ENCODE measurements at places on chromosomes 13 and 19.

- no peak for DNase-seq
Measured at GRCh38 chr13:30759748-30760147, 24.4 kb downstream of the ALOX5AP start.

- DNase-seq: no peak
Measured at GRCh38 chr19:14835011-14835410, at the start of the genes OR7A5 and OR7C1. TSS of gene OR7A5 (minus strand) at chr19:14835185. CDS start at chr19:14828241, 6,944 bp downstream. TSS of gene OR7C1 (minus strand) at chr19:14835185. CDS start at chr19:14800136, 35,049 bp downstream.

- no peak for DNase-seq
Measured at GRCh38 chr13:50203256-50203941, 188.2 kb downstream of the KCNRG start.

DNA sequence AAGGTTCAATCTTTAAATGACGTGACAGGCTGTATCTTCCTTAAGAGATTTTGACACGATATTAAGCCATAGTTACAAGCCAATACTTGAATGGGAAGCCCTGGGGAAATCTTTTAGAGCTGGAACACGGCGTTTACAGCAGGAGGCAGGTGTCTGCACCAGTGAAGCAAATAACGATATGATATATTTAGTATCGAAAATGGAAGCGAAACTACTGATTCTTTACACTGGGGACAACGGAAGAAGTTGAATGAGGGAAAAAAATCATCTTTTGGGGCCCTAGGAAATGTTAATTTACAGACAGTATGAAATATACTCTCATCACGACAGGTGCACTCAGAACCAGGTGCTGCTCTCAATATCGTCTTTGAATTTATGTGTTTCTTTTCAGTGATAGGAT, 793.9 kb upstream of the PCDH20 start:
- no peak for DNase-seq

- no peak for DNase-seq
Measured at GRCh38 chr19:55473225-55474012, 3.0 kb upstream of the ZNF628 start.

- no peak for DNase-seq
Measured at GRCh38 chr13:93298713-93299112, 72.1 kb downstream of the GPC6 start.

- DNase-seq: no peak
Measured at GRCh38 chr13:102651392-102651791, 43.5 kb downstream of the METTL21C start.

- DNase-seq: no peak
Measured at GRCh38 chr19:34260771-34261173, 6.4 kb downstream of the GARRE1 start.

DNA sequence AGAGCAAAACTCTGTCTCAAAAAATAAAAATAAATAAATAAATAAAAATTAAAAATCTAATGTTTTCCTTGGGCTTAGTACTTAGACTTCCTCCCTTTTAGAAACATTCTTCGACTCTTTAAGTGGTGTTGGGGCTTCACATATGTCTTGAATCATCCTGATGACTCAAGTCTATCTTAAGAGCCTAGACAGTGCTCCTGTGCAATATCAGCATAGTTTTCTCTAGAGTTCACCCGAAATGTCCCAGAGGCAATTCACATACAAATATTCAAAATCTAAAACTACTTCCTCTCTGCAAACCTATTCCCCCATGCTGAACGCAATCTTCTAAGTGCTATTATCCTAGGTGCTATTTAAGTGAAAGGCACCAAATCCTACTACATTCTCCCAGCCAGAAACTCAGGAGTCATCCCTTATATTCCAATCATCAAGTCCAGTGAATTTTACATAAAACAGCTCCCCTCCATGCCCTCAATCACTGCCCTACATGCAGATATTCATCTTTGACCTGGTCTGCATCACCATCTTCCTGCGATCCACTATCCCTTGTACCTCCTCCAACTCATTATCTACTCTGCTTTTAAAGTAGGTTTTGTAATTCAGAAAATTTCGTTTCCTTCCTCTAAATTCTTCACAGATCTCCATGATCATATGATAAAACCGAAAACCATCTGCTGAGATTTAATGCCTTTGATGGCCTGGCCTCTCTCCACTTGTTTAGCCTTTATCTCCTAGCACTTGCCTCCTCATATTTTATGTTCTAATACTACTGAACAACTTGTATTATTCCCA, 102.7 kb downstream of the ELF1 start:
- peak; percentile 55 for DNase-seq

- no peak for DNase-seq
Measured at GRCh38 chr13:45402641-45403040, 15.5 kb downstream of the SLC25A30 start.

DNA sequence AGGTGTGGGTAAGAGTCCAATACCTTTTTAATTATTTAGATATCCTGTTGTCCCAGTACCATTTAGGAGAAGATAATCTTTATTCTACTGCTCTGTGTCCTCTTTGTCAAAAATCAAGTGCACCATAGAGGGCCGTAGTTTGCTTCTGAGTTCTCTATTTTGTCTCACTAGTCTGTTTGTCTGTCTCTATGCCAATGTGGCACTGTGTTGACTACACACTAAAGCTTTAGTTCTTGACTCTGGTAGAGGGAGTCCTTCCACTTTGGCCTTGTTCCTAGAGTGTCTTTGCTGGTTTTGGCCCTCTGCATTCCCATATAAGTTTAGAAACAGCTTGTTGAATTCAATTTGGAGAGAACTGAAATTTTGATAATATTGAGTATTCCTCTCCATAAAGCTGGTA, 75.9 kb downstream of the SCGB2B2 start:
- DNase-seq: no peak

GRCh38 chr13:85675151-85675907, 123.9 kb downstream of the SLITRK6 start:
- DNase-seq: no peak

DNA sequence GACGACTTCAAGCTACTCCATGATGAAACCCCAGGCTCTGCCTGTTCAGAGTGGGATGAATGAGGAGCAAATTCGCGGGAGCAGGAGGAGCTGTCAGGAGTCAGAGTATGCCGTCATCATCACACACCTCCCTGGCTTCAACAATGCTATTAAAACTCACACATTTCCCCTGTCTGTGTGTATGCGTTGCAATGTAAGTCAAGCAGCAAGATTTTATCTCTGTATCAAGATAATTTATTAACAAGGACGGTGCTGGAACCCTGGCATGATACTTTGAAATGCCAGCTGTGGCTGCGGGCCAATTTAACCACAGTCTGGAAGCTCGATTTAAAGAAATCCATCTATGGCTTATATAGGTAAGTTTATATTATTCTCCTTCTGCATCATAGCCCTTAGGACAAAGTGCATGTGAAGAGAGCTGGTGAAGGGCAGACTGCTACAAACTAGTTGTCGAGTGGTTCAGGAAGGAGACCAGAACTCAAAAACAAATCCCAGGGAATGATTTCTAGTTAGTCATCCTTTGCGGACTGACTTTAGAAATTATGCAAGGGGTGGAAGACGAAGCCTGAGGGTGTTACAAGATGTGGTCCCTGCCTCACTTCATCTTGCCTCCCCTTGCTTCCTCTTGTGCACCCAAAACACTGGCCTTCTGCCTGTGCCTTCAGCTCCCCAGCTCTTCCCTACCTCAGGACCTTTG, 486.5 kb downstream of the COG6 start:
- DNase-seq: no peak

- DNase-seq: no peak
Measured at GRCh38 chr13:113645329-113645728, 12.7 kb downstream of the ATP4B start.

- no peak for DNase-seq
Measured at GRCh38 chr13:41296879-41297646, 14.0 kb upstream of the NAA16 start.

DNA sequence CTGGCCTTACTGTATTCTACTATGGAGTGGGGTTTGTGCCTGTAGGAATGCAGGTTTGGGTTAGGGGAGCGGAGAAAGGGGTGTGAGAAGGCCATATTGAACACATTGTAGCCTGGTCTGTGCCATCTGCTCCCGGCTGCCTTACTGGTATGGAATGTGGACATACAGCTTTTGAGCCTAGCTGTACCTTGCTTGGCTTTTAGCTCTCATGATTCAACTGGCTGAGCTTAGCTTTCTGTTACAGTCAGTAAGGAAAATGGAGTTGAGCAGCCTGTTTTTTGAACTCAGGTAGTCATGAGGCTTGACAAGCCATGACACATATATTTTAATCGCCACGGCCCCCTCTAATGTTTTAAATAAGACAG, 41.6 kb downstream of the ARHGAP35 start:
- no peak for DNase-seq

DNA sequence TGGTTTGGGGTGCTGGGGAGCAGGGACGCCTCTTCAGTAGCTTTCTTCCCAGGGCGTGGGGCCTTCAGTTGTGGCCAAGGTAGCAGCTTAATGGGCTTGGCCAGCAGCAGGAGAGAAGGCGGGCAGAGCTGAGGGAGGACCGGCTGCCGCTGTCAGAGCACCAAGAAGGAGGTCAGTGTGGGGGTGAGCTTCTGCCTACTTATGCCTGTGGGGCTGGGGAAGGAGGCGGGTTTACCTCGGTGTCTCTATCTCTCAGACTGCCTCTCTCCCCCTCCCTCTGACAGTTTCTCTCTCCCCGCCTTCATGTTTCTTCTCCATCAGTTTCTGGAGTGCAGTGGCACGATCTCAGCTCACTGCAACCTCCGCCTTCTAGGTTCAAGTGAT, at the start of gene CAPN12:
TSS of gene CAPN12 (minus strand) at position 177 of the 384 bp plus-strand sequence. CDS start 309 bp downstream, outside the sequence.
- no peak for DNase-seq

GRCh38 chr19:3783660-3784584, 2.3 kb downstream of the MATK start:
- DNase-seq: no peak

DNA sequence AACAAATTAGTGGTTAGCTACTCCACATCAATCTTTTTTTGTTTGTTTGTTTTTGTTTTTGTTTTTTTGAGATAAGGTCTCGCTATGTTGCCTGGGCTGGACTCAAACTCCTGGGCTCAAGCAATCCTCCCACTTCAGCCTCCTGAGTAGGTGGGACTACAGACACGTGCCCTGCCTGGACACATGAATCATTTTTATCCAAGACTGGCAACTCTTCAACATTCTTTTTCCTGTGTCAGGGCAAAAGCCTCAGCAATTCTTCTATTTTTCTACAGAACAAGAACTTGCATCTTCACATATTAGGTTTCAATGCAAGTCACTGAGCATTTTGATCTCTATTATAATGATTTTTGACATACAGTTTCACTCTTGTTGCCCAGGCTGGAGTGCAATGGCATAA, 76.8 kb upstream of the LRCH1 start:
- DNase-seq: no peak

DNA sequence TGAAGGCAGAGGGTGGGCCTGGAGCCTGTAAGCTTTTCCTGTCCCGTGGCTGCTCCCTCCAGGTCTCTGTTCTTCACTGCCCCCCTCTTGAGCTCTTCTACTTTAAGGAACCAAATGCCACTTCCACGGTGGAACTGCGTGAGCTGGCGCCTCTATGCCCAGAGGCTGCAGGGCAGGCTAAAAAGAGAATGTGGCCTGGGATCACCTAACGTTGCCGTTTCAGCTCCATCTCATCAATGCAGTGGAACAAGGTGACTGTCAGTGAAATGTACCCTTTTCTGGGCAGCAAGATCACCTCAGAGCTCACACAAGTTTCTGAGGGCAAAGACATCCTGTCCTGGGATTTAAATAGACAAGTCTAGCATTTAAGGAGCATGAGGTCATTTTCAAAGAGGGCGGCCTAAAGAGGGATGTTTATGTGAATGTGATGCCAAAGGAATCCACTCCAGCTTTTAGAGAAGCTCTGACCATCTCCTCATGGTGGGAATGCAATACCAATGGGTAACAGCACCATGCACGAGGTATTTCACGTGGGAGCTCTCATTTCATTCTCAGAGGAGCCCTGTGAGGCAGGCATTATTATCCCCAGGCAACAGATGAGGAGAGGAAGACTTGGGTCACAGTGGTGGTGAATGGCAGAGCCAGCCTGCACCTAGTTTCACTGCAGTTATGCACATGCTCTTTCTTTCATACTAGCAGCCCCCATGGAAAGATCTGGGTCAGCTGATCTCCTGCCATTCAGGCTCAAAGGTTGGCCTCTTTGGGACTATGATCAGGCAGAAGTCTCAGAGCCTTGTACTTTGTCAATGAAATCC, 39.3 kb downstream of the RGCC start:
- DNase-seq: peak; percentile 66

GRCh38 chr19:4891066-4891465, 11.6 kb downstream of the ARRDC5 start:
- no peak for DNase-seq

GRCh38 chr19:43678512-43679261, 8.7 kb upstream of the PLAUR start:
- DNase-seq: no peak

DNA sequence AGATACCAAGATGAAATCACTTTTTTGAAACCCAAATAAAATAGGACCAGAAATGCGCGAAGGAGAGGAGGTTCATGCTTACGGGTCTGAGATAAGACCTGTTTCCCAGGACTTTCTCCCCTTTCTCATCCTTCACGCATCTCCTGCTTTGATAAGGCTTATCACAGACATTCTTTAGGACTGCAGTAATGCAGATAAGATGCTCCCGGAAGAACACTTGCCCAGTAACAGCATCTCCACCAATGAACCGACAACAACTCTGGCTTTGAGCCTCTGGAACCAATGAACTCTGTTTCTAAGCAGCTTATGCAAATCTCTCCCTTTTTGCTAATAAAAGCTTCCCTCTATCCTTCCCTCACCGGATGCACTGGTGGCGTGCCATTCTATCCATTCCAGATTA, 783.4 kb upstream of the ARGLU1 start:
- DNase-seq: no peak

DNA sequence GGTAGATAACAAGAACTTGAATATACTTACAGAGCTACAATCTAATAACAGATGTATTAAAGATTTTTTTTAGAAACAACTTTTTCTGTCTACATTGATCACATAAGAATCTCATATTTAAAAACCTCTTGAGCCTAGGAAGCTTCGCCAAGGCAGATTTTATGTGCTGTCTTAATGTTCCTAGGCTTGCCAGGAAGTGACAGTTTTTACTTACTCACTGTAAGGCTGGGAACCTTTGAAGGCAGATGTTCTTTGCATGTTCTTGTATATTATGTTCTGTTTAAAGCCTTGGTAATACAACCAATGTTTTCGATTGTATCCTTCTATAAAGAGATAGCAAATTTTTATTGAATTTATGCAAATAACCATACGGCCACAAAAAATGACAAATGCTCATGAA, 492.7 kb downstream of the GPC5 start:
- no peak for DNase-seq

GRCh38 chr13:76385586-76385985, 500.6 kb downstream of the KCTD12 start:
- no peak for DNase-seq
